ENCODE measurements at places on chromosomes 5 and 9.

DNA sequence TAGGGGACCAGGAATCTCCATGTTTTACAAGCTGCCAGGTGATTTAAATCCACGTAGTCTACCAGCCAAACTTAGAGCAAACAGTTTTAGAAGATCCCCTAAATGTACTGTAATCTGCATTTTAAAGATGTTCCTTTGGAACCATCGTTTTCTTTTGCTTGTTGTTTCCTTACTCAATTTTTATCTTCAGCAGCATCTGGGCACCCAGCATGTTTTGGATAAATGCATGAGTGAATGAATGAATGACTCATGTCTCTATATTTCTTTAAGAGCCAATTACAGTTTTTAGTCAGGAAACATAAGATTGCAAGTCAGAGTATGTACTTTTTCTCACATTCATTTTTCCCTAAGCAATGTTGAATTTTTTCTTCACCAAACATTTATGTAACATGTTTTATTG is 123.0 kb downstream of the HACD4 start:
- DNase-seq, result no peak

- no peak for DNase-seq
Measured at GRCh38 chr5:93601802-93602155, 18.8 kb downstream of the NR2F1 start.

- DNase-seq, result no peak
Measured at GRCh38 chr5:41363343-41363986, 146.9 kb downstream of the PLCXD3 start.

DNA sequence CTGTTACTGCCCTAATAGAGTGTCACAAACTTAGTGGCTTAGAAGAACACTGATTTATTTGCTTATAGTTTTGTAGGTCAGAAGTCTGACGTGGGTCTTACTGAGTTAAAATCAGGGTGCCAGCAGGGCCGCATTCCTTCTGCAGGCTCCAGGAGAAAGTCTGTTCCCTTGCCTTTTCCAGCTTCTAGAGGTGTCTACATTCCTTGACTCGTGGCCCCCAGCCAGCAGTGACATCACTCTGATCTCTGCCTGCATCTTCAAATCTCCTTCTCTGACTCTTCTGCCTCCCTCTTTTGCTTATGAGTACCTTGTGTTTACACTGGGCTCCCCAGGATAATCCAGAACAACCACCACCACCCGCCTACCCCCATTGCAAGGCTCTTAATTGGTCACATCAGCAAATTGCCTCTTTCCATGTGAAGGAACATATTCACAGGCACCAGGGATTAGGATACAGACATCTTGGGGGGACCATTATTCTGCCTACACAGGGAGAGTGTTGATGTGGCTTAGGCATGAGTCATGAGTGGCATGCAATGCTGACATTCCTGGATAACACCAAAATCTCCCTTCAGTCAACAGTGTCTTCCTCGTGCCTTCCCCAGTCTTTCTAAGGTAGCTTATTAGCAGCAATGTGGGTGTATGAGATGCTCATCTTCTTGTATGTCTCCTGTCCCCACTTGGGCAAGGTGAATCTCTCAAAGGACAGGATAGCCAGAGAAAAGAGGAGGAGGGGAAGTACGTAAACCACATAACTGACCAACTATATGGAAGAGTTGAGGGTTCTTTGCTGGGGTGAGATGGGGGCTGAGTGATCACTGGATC is 24.4 kb downstream of the CYFIP2 start:
- no peak for DNase-seq

DNA sequence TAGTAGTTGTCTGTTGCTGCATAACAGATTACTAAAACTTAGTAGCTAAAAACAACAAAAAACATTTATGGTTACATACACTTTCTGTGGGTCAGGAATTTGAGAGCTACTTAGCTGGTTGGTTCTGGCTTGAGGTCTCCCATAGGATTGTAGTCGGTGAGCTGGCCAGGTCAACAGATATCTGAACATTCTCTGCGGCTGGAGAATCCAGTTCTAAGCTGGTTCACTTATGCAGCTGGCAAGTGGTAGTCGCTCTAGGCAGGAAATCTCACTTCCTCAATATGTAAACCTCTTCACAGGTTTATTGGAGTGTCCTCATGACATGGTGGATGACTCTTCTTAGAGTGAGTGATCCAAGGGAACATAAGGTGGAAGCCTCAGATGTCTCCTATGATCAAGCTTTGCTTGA is 65.7 kb upstream of the TNFAIP8 start:
- no peak for DNase-seq

DNA sequence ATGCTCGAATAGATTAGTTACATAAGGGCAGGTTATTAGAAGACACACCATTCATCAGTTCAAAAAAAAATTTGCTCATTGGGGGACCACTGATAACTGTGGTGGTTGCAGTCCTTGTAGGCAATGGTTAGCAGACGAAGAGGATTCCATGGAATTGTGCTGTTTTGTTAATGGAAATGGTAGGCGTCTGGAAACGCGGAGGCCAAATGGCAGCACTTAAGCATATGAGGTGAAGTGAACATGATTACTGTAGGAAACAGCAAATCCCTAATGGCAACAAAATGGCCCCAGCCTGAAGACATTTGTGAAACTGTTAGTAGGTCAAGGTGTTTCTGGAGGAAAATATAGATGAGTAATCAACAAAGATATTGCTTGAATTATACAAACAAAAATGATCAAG is 535.4 kb upstream of the PTPRD start:
- no peak for DNase-seq

DNA sequence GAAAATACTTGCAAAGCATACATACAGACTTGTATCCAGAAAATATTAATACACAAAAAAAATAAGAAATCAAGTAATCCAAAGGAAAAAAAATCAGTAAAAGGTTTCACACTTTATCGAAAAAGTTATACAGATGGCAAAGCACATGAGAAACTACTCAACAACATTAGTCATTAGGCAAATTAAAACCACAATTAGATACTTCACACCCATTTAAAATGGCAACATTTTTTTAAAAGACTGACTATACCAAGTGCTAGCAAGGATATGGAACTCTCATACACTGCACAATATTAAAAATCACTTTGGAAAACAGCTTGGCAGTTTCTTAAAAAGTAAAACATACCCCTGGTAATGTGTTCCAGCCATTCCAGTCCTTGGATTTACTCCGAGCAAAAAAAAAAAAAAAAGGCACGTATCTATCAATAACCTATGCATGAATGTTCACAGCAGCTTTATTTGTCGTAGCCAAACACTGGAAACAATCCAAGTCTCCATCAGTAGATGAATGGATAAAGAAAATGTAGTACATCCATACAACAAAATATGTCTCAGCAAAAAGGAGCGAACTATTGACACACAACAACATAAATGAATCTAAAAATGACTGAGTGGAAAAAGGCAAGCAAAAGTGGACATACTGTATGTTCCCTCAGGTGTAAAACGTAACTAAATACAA is 66.0 kb downstream of the GNAQ start:
- DNase-seq, result no peak

DNA sequence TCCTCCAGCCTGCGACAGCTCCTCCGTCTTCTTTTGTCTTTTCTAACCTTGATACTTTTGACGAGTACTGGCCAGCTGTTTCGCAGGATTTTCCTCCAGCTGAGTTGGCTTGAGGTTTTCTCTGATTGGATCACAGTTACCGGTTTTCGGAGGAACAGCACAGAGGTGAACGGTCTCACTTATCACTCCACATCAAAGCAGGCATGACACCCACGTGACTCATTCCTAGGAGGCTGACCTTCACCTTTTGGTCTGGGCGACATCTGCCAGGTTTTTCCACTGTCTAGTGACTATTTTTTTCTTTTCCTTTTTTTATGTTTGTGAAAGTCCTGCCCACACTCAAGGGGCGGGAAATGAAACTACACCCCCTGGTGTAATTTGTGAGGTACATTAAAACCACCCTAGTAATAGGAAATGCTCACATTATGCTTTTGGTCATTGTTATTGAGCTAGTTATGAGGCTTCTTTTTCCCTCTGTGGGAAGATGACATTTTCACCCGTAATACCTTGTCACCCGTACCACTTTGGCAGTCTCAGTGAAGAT is 319.2 kb downstream of the GADD45G start:
- no peak for DNase-seq

- no peak for DNase-seq
Measured at GRCh38 chr5:11898-12297, 80.1 kb upstream of the PLEKHG4B start.

DNA sequence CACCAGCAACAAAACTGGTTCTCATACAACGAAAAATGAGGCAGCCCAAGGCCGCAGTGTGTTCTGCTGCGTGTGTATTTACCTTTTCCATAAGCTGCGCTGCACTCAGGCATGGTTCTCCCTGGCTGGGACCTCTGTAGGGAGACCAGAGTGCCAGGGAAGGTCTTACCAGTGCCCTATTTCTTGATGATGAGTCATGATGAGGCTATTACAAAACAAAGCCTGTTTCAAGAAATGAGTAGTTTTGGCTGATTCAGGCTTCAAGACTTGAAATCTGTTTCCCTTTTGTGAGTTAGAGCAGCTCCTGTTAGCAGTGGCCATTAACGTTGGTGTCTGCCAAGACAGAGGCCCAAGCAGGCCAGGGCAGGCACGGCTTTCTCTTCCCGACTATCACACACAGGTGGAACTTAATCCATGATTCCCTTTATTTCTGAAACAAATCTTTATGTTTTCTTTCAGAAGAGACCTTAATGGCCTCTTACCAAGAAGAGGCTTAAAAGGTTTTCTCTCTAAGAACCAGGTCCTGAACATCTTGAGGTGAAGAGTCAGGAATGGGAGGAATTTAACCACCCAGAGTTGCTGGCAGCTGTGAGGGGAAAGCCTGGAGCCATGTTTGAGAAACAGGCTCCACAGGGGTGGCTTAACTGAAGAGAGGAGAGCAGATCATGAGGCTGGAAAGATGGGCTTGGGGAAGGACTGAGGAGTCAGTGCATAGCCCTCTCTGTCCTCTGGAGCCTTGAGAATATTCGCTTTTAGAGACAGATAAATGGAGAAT is 41.4 kb upstream of the TIFAB start:
- DNase-seq, result no peak

DNA sequence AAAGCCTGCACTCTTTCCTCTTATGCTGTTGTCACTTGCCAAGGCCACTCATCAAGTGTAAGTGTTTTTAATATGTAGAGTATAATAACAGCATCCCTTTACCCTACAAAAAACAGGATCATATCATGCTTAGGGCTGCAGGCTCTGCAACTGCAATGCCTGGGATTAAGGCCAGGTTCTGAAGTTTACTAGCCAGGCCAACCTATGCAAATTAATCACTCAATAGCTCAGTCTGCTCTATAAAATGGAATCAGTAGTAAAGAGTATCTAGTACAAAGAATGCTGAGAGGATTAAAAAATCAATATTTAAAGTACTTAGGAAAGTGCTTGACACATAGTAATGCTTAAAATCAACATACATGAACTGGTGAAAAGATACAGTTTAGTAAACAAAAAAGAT is 253.3 kb downstream of the EDIL3 start:
- DNase-seq, result no peak

GRCh38 chr9:137955224-137955570 is 77.6 kb downstream of the CACNA1B start:
- DNase-seq, result no peak

GRCh38 chr5:79962575-79963222 is 28.4 kb downstream of the MTX3 start:
- DNase-seq, result no peak

GRCh38 chr5:40871177-40871576 is 30.0 kb downstream of the CARD6 start:
- DNase-seq, result no peak

- no peak for DNase-seq
Measured at GRCh38 chr5:101687349-101687985, 608.6 kb downstream of the SLCO4C1 start.

DNA sequence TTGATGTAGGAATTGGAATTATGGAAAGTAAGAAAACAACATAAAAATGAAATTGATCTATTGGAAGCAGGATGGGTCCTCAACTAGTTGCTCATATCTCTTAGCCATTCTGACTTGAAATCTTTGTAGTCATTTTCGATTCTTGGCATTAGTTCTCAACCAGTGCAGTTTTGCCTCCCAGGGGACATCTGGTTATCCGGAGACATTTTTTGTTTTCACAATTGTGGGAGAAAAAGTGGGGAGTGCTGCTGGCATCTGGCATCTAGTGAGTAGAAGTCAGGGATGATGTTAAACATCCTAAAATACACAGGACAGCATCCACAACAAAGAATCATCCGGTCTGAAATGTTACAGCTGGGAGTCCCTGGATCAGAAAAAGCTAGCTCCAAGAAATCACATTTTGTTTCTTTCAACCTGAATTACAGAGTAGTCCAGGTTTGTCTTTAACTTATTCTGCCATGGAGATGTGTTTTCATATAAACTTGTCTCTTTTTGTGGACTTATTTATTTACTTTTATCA is 74.9 kb downstream of the FBXL7 start:
- DNase-seq, result no peak

DNA sequence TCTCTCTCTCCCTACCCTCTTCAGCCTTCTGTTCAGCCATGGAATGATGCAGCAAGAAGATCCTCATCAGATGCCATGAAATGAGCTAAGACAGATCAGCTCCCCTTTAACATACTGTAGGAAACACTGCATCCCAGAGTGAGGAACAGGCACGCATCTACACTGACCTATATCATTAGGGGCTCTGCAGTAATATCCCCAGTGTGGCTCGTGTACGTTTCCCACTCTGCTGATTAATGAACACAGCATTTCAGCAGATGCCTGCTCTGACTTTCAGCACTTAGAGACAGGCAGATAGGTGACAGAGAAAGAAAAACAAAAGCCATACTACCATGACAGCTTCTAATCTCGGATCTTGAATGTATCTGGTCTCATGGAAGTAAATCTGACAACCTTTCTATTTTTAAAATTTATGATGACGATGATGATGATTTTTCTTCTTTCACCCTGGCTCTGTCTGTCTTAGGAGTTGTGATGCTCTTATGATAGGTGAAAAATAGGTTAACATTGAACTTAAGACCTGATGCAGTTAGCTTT is 750.3 kb downstream of the CDH12 start:
- no peak for DNase-seq
